ENCODE measurements at places on chromosomes 3 and 15.

- no peak for DNase-seq
Observed at GRCh38 chr15:68192804-68193486, 12.2 kb downstream of the CALML4 start.

GRCh38 chr3:149512073-149512782 lies 37.7 kb downstream of the TM4SF4 start:
- peak; percentile 83 for DNase-seq

GRCh38 chr3:176663837-176664831 lies 533.1 kb downstream of the TBL1XR1 start:
- no peak for DNase-seq

- no peak for DNase-seq
Observed at GRCh38 chr3:115040673-115041286, 106.3 kb downstream of the ZBTB20 start.

DNA sequence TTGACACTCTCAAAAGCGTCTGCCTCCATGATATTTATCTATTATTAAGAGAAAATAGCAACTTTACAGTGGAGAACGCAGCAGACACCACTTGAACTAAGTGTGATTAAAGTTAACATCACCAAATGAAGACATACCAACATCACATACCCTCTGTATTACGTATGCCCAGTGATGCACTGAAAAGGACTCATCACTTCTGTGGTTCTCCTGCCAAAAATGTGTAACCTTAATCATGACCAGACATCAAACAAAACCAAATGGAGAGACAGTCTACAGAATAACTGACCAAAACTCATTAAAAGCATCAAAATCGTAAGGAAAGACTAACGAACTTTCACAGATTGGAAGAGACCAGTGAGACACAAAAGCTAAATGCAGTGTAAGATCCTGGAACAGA lies 103.2 kb downstream of the PPP2R3A start:
- no peak for DNase-seq

GRCh38 chr15:76678766-76679165 lies 226.4 kb downstream of the SCAPER start:
- DNase-seq: no peak

DNA sequence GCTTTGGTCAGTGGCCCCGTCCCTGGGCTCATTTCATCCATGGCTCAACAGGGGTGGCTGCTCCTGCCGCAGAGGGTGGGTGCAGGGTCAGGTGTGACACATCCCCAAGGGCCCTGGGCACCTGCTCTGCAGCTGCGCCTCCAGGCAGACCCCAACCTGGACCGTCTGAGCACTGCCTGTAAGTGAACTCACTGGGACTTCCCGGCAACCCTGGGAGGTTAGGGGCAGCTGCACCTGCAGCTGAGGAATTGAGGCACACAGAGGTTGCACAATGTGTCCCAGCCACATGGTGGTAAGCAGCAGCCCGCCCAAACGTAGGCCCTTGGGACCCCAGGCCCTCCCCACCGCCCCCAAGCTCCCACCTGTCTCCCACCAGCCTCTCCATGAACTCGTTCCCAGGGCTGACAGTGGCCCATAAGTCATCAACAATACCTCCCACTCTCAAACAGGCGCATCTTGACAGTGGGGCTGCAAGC lies 55.1 kb downstream of the PLXNA1 start:
- DNase-seq: peak; percentile 51

DNA sequence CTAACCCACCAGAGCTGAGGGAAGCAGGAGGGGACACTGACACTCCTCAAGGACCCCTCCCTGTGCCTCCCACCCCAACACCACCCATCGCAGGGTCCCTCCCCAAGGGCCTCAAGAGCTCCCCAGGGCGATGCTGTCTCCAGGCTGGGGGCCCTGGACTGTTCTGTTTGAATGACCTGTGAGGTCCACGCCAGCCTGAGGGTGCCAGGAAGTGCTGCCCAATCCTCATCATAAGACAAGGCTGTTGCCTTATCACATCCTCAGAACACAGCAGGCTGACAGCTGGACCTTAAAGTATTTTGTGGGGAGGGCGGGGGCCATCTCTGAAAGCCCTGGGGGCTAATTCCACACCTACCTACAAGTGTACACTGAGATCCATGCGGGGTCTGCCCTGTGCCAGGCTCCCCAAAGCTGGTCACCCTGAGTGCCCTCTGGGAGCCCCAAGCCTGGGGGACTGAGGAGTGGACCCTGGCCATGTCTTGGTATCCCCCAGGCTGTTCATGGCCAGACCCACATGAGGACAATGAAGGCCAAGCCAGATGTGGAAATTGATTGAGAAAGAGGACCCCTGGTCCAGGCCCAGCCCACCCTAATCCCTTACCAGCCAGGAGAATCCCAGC lies 23.8 kb upstream of the GOLGA6C start:
- DNase-seq: peak; percentile 34

- DNase-seq: no peak
Observed at GRCh38 chr3:172057059-172057458, 17.7 kb downstream of the FNDC3B start.

GRCh38 chr3:42807929-42808328 lies 1.3 kb upstream of the ACKR2 start:
- DNase-seq: no peak

GRCh38 chr3:148735597-148735996 lies 37.9 kb downstream of the AGTR1 start:
- no peak for DNase-seq

DNA sequence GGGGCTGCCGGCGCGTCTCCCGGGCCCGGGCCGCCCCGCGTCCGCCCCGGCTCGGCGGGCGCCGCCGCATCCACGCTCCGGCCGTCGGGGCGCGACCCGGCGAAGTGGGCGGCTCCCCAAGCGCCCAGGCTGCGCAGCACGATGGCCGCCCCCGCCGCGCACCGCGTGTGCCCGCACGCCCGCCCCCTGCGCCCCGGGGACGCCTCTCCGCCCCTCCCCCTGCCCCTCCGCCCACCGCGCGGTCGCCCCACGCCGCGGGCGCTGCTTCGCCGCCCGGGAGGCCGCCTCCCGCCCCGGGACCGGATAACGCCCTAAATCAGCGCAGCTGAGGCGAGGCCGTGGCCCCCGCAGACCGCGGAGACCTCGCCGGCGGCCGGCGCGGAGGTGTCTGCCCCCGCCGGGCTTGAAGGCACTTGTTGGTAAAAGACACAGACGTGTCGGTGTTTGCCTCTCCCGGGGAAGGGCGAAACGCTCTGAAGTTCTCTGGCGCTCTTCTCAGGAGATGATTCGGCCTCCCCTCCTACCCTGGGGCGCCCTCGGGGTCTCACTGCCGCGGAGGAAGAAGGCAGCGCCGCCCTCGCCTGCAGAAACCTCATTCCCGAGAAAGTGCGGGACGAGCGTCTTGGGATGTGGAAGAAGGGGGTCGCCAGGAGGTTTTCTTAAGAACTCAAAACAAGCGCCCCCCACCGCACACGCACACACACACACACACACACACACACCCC lies at the start of gene BNC1:
BNC1 (minus strand) TSS at position 106 of the 725 bp plus-strand sequence; CDS start at position 70, 36 bp downstream.
- no peak for DNase-seq

DNA sequence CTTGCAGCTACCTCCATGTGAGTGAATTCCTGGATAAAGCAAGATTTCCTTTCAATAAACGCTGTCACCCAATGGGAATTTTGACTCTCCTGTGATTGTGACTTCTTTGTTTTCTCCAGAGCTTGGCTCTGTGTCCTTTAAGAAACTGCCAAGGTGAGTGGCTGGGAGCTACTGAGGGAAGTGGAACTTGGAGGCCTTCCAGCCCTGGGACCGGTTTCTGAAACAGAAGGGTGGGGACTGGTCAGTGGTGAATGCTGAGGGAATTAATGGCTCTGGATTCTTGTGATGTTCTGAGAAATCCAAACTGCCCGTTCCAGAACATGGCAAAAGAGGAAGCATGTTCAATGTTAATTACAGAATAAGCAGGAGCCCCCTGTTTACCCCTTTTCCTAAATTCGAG lies 41.1 kb upstream of the MYZAP start:
- no peak for DNase-seq

GRCh38 chr15:93418566-93418965 lies 329.6 kb upstream of the RGMA start:
- no peak for DNase-seq

DNA sequence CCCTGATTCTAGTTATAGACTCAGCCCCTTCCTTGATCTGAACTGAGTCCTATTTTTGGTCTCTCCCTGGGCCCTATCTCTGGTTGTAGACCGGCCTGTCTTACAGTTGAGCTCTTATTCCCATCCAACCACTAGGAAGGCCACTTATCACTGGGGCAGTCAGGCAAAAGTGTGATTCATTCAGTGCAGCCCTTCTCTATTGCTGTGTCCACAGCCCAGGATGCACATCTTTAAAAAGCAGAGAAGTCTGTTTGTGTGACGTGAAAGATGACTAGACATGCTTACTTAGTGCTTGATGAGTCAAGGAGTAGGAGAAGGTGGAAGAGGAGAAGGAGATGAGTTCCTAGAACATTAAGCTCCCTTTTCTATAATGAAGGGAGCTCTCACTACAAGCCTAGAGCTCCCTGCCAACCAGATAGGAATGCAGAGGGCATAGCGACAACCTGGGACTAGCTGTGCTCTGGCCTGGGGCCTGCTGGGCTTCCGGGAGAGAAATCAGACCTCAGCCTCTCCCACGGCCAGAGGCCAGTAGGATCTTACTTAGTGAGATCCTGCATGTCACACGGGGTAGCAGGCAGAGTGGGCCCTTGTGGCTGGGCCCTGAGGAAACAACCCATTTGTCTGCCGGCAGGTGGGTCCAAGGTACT lies 25.7 kb downstream of the INSYN1 start:
- DNase-seq: no peak

GRCh38 chr3:72175296-72175858 lies 390.4 kb upstream of the PROK2 start:
- DNase-seq: no peak

GRCh38 chr3:48928679-48929078 lies 10.0 kb downstream of the ARIH2 start:
- no peak for DNase-seq

GRCh38 chr15:96331144-96331944 lies 844 bp downstream of the NR2F2 start:
- no peak for DNase-seq

- DNase-seq: no peak
Observed at GRCh38 chr3:62954580-62954979, 79.4 kb upstream of the CADPS start.

GRCh38 chr3:11832981-11833905 lies 13.4 kb downstream of the TAMM41 start:
- no peak for DNase-seq

DNA sequence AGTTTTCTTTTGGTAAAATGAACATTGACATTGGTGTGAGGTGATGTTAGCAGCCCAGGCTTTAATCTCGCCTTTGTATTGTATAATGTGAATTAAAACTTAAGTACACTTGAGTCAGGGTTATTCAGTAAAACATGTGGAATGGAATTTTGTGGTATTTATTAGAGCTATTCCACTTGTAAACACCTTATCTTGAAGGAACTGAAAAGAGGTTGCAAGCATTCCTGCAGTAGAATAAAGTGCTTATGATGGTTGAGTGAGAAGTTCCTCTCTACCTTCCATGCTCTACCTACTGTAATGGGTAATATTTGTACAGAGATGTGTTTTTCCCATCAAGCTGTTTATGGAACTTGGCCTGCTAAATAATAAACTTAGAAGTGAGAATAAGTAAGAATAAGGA lies 36.1 kb downstream of the HMG20A start:
- DNase-seq: no peak

DNA sequence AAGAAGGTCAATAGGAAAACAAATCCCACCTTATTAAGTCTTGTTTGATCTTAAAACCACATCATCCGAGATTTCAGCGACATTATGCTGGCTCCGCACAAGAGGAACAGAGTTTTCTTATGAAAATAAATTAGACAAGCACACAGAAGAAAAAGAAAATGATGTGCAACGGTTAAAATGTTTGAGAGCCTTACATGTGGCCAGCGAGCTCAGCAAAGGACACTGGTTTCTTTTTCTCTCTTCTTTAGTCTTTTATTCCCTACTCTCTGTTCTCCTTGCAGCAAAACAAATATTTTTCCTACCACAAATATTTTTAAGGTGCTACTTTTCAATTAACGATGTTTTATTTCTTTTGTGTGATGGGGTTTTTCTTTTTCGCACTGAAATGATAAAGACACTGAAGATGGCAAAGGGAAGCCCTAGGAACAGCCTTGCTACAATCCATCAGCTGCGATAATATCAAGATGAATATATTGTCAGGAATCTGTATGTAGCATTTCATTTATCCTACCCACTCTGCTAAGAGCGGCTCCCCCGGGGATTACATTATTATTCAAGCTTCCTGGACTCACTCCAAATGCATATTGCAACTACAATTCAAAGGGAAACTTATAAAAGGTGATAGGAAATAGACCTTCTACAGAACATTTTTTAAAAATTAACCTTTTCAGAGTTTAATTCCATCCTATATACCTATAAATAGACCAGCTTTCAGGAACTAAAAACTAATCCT lies 72.9 kb downstream of the ANXA2 start:
- no peak for DNase-seq

DNA sequence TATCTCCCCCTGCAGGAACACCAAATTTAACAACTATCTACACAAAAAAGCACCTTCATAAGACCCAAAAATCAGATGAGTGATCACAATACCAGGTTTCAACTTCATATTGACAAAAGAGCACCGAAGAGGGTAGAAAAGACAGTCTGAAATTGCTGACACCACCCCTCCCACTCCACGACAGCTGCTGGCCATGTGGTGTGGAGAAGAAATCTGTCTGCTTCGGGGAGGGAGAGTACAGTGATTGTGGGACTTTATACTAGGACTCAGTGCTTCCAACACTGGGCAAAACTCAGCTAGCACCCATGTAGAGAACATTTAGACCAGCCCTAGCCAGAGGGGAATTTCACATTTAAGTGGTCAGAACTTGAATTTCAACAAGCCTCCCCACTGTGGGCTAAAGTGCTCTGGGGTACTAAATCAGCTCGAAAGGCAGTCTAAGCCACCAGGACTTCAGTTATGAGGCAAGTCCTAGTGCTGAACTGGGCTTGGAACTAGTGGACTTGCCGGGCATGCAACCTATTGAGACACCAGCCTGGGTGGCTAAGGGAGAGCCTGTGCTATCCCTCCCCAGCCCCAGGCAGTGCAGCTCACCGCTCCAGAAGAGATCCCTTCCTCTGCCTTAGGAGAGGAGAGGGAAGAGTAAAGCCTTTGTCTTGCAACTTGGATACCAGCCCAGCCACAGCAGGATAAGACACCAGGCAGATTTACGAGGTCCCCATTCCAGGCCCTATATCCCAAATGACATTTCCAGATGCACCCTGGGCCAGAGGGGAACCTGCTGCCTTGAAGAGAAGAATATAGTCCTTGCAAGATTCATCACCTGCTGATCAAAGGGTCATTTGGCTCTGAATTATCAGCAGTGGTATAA lies 44.6 kb upstream of the POU1F1 start:
- no peak for DNase-seq
